ENCODE measurements at places on chromosomes 6 and 20.
A peak's percentile ranks its signal among the peaks of the same experiment; 100 is the strongest.

GRCh38 chr6:142255785-142256184 is 46.0 kb upstream of the ADGRG6 start:
- H3K27me3 ChIP-seq, result no peaks in the 10 kb centered on the region
- no peaks in the 10 kb centered on the region for H3K36me3 ChIP-seq
- H3K27ac ChIP-seq, result no peak overlapping the region

DNA sequence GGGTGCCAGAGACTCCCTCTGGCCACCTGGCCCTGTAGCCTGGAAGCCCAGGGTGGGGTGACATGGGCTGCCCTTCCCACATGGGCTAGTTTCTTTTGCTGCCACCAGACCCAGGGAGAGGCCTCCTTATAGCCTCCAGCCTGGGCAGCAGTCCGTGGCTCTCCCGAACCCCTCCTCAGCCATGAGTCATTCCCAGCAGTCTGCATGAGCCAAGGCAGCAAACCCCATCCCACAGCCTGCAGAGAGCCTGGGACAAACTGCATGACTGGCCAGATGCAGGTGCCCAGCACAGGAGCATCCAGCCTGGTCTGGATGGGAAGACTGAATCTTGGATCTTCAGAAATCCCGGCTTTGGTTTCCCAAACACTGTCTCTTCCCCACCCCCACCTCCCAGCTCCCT is 75.7 kb downstream of the MRPL14 start:
- no peak overlapping the region for H3K4me3 ChIP-seq
- no peaks in the 10 kb centered on the region for H3K27me3 ChIP-seq
- no peak overlapping the region for H3K27ac ChIP-seq

GRCh38 chr6:143283887-143284645 is 166.4 kb downstream of the ADAT2 start:
- no peaks in the 10 kb centered on the region for H3K4me1 ChIP-seq
- DNase-seq, result no peak
- no peak overlapping the region for H3K27ac ChIP-seq
- H3K36me3 ChIP-seq, result no peaks in the 10 kb centered on the region
- no peaks in the 10 kb centered on the region for H3K27me3 ChIP-seq
- H3K4me3 ChIP-seq, result no peak overlapping the region

- H3K36me3 ChIP-seq, result no peaks in the 10 kb centered on the region
- H3K4me3 ChIP-seq, result no peak overlapping the region
- DNase-seq, result no peak
- no peaks in the 10 kb centered on the region for H3K27me3 ChIP-seq
Observed at GRCh38 chr6:168292826-168293225, 26.8 kb downstream of the DACT2 start.

GRCh38 chr20:50550531-50550930 is 40.3 kb downstream of the PTPN1 start:
- no peak for DNase-seq
- peak overlapping the region; percentile 5 for H3K4me3 ChIP-seq
- no peaks in the 10 kb centered on the region for H3K27me3 ChIP-seq
- H3K36me3 ChIP-seq, result peaks cover 30% of the 10 kb centered on the region

- H3K4me3 ChIP-seq, result no peak overlapping the region
- no peaks in the 10 kb centered on the region for H3K4me1 ChIP-seq
- no peak overlapping the region for H3K27ac ChIP-seq
- no peak for DNase-seq
- H3K36me3 ChIP-seq, result no peaks in the 10 kb centered on the region
Observed at GRCh38 chr6:43969158-43969981, 157.9 kb downstream of the MRPL14 start.

- peak overlapping the region; percentile 62 for H3K27ac ChIP-seq
- H3K27me3 ChIP-seq, result no peaks in the 10 kb centered on the region
- peak; percentile 57 for DNase-seq
Observed at GRCh38 chr6:158762787-158763433, 56.3 kb downstream of the EZR start.

- H3K27me3 ChIP-seq, result no peaks in the 10 kb centered on the region
- H3K4me1 ChIP-seq, result peaks cover 2% of the 10 kb centered on the region
- no peak overlapping the region for H3K4me3 ChIP-seq
- H3K27ac ChIP-seq, result no peak overlapping the region
Observed at GRCh38 chr6:43355862-43356590, 13.4 kb downstream of the ZNF318 start.

DNA sequence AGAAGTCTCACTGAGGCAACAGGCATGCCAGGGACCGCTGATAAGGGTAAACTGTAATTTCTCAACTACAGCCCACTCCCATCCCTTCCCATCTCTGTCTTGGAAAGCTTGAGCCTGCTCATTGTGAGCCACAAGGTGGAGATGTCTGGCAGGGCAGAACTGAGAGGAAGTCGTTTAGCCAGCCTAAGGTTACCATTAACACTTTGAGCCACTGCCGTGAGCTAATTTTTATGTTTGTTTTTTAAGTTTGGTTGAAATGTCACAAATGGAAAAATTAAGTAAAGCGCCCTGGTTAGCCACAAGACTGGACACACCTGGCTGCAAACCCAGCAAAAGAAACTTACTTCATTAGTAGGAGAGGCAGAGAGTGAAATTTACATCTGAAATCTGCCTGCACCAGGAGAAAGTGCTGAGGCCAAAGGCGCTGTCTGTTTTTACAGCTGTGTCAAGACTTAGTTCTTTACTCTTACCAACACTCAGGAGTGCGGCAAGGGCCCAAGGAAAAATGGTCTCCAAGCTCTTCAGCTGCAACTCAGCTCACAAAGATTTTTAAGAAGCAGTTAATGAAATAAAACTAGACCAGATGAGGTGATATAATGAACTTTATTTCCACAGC is 50.0 kb upstream of the FAM83C start:
- no peak overlapping the region for H3K27ac ChIP-seq
- no peak for DNase-seq
- no peak overlapping the region for H3K4me3 ChIP-seq

- peak overlapping the region; percentile 94 for H3K4me3 ChIP-seq
- H3K36me3 ChIP-seq, result peaks cover 1% of the 10 kb centered on the region
- H3K27me3 ChIP-seq, result peaks cover 7% of the 10 kb centered on the region
- H3K4me1 ChIP-seq, result peaks cover 23% of the 10 kb centered on the region
- peak; percentile 65 for DNase-seq
Observed at GRCh38 chr20:17571153-17571527, 1.3 kb downstream of the DSTN start.

DNA sequence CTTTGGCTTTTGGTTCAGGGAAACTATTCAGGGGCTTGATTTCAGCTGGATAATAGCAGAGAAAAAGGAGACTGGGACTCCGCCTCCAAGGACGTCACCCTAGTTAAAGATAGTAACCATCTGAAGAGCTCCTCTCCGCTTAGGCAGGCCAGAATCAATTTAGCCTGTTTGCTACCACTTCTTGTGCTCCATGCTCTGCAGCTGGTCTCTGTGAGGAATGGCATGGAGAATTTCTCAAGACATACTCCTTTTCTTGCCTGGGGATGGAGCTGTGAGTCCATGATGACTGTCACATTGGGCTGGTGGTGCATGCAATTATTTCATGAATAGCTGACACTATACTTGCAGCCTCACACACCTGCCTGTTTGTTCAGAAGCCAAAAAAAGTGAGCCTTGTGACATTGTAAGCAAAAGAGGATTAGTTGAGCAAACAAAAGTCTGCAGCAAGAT is 61.4 kb downstream of the TXLNB start:
- H3K36me3 ChIP-seq, result no peaks in the 10 kb centered on the region
- no peak overlapping the region for H3K27ac ChIP-seq
- DNase-seq, result peak; percentile 65
- no peak overlapping the region for H3K4me3 ChIP-seq
- no peaks in the 10 kb centered on the region for H3K27me3 ChIP-seq
- no peaks in the 10 kb centered on the region for H3K4me1 ChIP-seq

GRCh38 chr6:17473554-17473953 is 80.2 kb downstream of the CAP2 start:
- H3K4me1 ChIP-seq, result no peaks in the 10 kb centered on the region
- peaks cover 9% of the 10 kb centered on the region for H3K27me3 ChIP-seq
- no peak for DNase-seq
- H3K36me3 ChIP-seq, result no peaks in the 10 kb centered on the region
- no peak overlapping the region for H3K27ac ChIP-seq
- no peak overlapping the region for H3K4me3 ChIP-seq

GRCh38 chr6:105453968-105454367 is 51.1 kb upstream of the PREP start:
- DNase-seq, result no peak
- no peak overlapping the region for H3K4me3 ChIP-seq
- H3K27me3 ChIP-seq, result peaks cover 28% of the 10 kb centered on the region

- peaks cover 12% of the 10 kb centered on the region for H3K27me3 ChIP-seq
- no peak overlapping the region for H3K4me3 ChIP-seq
Observed at GRCh38 chr6:3707024-3707423, 44.5 kb downstream of the PXDC1 start.

- no peak for DNase-seq
- H3K4me1 ChIP-seq, result no peaks in the 10 kb centered on the region
- peaks cover 9% of the 10 kb centered on the region for H3K36me3 ChIP-seq
Observed at GRCh38 chr6:131053546-131054240, 9.4 kb downstream of the EPB41L2 start.

- H3K4me3 ChIP-seq, result no peak overlapping the region
- no peaks in the 10 kb centered on the region for H3K4me1 ChIP-seq
- H3K36me3 ChIP-seq, result no peaks in the 10 kb centered on the region
- no peak overlapping the region for H3K27ac ChIP-seq
- peaks cover 28% of the 10 kb centered on the region for H3K27me3 ChIP-seq
- DNase-seq, result no peak
Observed at GRCh38 chr6:13550656-13551055, 23.7 kb upstream of the SIRT5 start.

DNA sequence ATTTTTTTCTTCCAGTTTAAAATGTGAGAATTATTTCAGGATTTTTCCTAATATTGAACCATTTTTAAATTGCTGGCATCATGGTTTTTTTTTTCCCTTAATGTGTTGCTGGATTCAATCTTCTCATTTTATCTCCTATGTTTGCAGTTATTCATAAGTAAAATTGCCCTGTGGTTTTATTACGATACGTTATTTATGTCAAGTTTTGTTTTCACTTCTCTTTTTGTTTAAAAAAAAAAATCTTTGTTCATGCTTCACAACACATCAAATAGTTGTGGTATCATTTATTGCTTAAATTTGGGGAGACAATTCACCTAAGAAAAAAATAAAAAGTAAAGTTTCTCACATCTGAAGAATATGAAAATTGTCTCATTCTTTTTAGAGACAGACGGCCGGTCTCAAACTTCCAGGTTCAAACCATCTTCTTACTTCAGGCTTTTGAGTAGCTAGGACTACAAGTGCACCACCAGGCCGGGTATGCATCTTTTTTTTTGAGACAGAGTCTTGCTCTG is 239.3 kb upstream of the ID4 start:
- no peak overlapping the region for H3K4me3 ChIP-seq
- H3K27me3 ChIP-seq, result no peaks in the 10 kb centered on the region
- DNase-seq, result no peak

GRCh38 chr6:163288066-163288465 is 126.5 kb upstream of the QKI start:
- H3K27me3 ChIP-seq, result no peaks in the 10 kb centered on the region
- H3K36me3 ChIP-seq, result no peaks in the 10 kb centered on the region
- H3K4me3 ChIP-seq, result no peak overlapping the region

GRCh38 chr6:128135325-128135724 is 234.5 kb upstream of the THEMIS start:
- no peak for DNase-seq
- no peaks in the 10 kb centered on the region for H3K36me3 ChIP-seq
- H3K27me3 ChIP-seq, result peaks cover 5% of the 10 kb centered on the region
- no peak overlapping the region for H3K27ac ChIP-seq
- peaks cover 10% of the 10 kb centered on the region for H3K4me1 ChIP-seq

GRCh38 chr6:126632271-126632670 is 292.4 kb downstream of the CENPW start:
- no peak overlapping the region for H3K27ac ChIP-seq
- no peaks in the 10 kb centered on the region for H3K27me3 ChIP-seq
- no peaks in the 10 kb centered on the region for H3K4me1 ChIP-seq
- no peaks in the 10 kb centered on the region for H3K36me3 ChIP-seq
- no peak overlapping the region for H3K4me3 ChIP-seq

- H3K27ac ChIP-seq, result no peak overlapping the region
- peaks cover 5% of the 10 kb centered on the region for H3K4me1 ChIP-seq
- no peak overlapping the region for H3K4me3 ChIP-seq
- DNase-seq, result no peak
- no peaks in the 10 kb centered on the region for H3K27me3 ChIP-seq
Observed at GRCh38 chr20:34626992-34627391, 49.9 kb downstream of the PIGU start.

DNA sequence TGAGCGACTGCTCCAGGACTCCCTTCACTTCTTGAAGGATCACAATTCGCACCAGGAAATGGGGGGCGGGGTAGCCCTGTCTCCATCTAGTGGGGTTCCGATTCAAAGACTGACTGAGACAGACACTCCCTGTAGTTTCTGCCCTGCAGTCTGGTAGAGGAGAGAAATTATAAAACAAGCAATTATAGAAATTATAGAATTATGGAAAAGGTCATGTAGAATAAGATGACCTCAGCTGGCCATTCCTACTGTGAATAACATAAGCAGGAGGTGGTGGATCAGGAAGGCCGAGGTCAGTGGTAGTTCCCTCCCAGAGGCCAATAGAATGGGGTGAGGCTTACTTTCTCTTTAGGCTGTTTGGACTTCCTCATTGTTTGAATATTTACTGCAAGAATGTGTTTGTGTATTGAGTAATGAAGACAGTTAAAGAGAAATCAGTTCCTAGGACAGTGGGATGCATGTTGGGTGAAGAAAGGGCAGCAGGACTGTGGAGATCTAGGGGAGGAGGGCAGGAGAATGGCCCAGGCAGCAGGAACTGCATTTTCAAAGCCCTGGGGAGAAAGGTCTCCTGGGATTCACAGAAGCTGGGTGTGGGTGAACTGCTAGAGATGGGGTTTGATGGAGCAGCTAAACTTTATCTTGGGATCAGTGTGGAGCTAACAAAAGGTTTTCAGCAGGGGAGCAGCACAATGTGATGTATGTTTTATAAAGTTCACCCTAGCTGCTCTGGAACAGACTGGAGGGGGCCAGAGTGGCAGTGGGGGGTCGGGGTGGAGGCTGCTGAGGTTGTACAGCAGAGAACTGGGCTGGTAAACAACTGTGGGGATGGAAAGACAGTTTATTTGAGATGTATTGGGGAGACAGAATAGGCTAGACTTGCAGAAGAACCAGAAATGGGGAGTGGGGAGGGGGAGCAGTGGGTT is 2.1 kb downstream of the ZNF341 start:
- peak overlapping the region; percentile 0 for H3K27ac ChIP-seq
- no peak for DNase-seq
- peaks cover 16% of the 10 kb centered on the region for H3K36me3 ChIP-seq
- peak overlapping the region; percentile 88 for H3K4me3 ChIP-seq
- peaks cover 27% of the 10 kb centered on the region for H3K4me1 ChIP-seq

- no peak overlapping the region for H3K4me3 ChIP-seq
- no peaks in the 10 kb centered on the region for H3K4me1 ChIP-seq
- peak; percentile 45 for DNase-seq
- H3K27me3 ChIP-seq, result peaks cover 6% of the 10 kb centered on the region
- no peak overlapping the region for H3K27ac ChIP-seq
- H3K36me3 ChIP-seq, result no peaks in the 10 kb centered on the region
Observed at GRCh38 chr20:1477896-1478490, 11.3 kb upstream of the NSFL1C start.

GRCh38 chr6:126797981-126798380 is 320.5 kb upstream of the RSPO3 start:
- peaks cover 3% of the 10 kb centered on the region for H3K27me3 ChIP-seq
- no peaks in the 10 kb centered on the region for H3K36me3 ChIP-seq
- no peaks in the 10 kb centered on the region for H3K4me1 ChIP-seq
- DNase-seq, result no peak
- no peak overlapping the region for H3K27ac ChIP-seq

Data from activated CD4-positive, alpha-beta T cell treated with anti-CD3 and anti-CD28 coated beads, Interleukin-2, amount 10 ng/mL, durations not matched to agents 24 days and 14 days (primary cell).